NCI-H1436 (cell line): ENCODE measurements at places on chromosomes 6 and 20.

- DNase-seq = no peak
Observed at GRCh38 chr20:24701027-24701426, 231.6 kb downstream of the SYNDIG1 start.

- DNase-seq = no peak
Observed at GRCh38 chr6:109360791-109361190, 21.5 kb downstream of the CD164 start.

DNA sequence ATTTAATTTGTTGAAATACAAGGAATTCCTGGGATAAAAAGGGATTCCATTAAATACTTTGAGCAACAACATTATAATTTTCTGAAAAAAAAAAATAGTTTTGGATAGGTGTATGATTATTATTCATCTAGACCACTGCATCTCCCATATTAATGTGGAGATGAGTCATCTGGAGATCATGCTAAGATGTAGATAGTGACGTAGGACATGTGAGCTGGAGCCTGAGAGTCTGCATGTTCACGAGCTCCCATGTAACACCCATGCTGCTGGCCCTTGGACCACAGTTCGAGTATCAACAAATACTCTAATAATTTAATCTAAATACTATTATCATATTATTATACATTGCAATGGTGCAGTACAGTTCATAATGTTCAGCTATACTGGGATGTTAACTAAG lies 91.6 kb downstream of the EPM2A start:
- DNase-seq = no peak

- DNase-seq = no peak
Observed at GRCh38 chr6:53735896-53736295, 58.9 kb upstream of the LRRC1 start.

DNA sequence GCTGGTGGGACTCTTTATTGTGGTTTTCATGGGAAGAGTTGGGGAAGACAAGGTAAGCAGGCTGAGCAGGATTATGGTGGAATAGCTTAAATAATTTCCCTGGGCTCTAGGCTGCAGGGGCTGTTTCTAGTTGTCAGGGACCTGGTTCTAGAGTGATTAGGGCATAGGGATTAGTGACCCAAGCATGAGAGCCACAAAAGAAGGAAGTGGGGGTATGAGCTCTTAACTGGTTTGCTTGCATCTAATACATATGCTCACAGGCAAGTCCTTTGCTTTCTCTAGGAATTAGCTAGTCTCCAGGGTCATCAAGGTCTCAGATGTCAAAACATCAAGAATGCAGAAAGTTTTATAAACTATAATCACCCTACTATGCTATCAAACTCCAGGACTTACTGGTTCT lies 67.5 kb upstream of the NRN1 start:
- no peak for DNase-seq

DNA sequence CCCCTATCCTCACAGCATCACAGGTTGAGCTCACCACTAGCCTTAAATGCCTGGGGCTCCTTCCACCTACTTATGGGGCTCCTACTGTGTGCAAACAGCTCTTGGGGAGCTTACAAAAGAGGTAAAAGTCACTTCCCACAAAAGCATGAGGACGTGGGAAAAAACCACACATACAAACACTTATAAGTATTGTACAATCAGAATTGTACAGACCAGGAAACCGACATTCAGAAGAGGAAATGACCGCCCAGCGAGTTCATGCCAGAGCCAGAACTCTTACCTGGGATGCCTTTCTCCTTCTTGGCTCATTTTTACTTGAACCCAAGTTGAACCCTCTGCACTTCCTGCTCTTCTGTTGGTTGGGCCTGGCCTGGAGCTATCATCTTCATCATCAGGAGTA lies 6.3 kb upstream of the PPP1R16B start:
- no peak for DNase-seq

- DNase-seq = no peak
Observed at GRCh38 chr20:10769700-10770099, 95.9 kb upstream of the JAG1 start.

DNA sequence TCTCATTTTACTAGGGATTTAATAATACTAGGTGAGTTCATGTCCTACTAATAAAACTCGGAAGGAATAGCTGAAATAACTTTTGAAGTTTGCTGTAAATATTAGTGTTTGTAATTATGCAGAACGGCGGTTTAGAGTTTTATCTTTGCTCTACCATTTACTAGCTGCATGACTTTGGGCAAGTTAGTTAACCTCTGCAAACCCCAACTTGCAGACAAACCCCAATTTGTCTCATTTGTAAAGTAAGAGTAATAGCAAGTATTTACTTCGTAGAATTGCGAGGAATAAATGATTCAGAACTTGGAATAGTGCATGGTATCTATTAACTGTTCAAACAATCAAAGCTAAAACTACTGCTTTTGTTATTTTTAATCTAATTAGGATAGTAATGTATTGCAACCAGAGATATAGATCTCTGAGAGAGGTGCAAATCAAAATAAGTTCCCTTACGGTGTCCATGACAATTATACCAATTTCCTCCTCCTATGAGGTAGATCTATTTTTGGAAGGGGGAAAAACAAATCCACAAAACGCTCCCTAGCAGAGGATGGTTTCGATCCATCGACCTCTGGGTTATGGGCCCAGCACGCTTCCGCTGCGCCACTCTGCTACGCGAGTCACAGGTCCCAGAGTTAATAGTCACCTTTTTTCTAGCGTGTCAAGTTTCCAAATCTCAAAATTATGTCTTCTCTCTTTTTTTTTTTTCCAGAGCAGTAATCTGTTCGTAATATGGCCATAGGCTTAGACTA lies 35.1 kb upstream of the BTN3A2 start:
- peak; percentile 54 for DNase-seq
